ENCODE measurements at places on chromosomes 4 and X.
A peak's percentile ranks its signal among the peaks of the same experiment; 100 is the strongest.

DNA sequence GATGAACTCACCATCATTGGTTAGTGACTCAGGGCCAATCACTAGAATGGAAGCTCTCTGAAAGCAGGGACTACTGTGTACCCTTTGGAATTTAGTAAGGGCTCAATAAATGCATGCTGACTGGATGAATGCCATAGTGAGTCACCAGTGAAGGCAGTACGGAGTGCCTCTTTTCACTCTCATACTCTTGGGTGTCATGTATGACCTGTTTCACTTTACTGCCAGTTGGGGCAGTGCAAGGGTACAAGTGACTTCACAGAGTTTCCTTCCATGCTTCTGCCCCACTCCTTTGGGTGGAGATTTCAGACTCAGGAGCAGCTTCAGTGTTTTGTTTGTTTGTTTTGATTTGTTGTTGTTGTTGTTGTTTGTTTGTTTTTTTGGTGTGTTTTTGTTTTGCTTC is 57.7 kb downstream of the SOX3 start:
- ATAC-seq = no peak

DNA sequence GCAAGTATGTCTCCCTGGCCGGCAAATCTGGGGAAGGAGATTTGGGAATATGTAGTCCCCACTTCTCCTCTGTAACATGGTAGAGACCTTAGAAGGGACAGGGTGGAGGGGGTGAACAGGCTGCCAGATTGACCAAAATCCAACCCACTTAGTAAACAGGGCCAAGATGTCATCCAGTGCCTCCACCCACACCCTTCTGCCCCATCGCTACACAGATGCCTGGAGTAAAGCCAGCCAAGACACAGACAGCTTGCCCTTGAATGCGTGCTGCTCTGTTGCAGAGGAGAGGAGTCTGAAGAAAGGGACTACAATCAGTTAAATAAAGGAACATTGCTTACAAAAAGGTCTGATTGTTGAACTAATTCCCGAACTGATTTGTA is 160.1 kb upstream of the LDB2 start:
- ATAC-seq = no peak

DNA sequence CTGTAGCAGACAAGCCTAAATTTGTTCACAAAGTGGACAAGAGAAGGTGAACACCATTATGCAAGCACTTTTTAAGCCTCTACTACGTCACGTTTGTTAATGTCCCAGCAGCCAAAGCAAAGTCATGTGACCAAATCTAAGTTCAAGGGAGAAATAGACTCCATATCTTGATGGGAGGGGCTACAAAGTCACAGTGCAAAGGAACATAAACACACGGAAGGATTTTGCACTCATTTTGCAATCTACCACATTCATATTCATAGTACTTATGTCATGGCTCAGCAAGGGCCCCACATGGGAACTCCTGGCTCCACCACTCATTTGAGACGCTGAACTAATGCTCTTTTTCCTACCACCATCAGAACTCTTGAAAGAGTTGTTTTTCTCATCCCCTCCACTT is 139.0 kb upstream of the JADE1 start:
- ATAC-seq = no peak

DNA sequence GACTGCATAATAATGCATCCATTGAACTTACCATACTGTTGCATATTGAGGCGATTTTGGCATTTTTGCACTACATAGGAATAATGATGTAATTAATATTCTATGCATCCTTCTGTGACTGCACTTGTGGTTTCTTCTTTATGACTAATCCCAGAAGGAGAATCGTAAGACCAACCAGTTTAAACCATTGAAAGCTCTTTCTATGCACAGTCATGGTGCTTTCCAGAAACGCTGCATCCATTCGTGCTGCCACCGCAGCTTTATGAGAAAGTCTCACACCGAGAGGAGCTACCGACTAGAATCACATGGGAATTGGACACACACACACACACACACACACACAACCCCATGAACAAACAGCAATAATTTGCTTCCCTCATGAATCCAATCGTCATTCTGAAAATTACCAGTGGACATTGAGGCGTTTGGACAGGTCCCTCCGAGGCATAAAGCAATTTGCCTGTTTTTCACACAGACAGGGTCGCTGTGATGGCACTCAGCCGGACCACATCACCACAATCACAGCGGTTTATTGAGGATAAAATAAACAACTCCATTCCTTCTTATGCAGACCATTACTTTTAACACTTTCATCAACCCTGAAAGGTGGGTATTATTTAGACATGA is 64.2 kb downstream of the PACRGL start:
- no peak for ATAC-seq

GRCh38 chrX:46649421-46650260 is 76.1 kb downstream of the CHST7 start:
- peak; percentile 37 for ATAC-seq

GRCh38 chrX:68634649-68635227 is 12.7 kb upstream of the STARD8 start:
- no peak for ATAC-seq

GRCh38 chr4:152368001-152368400 is 167.9 kb downstream of the FBXW7 start:
- ATAC-seq = no peak

- ATAC-seq = no peak
These were observed 27.1 kb downstream of the FAM53A start for GRCh38 chr4:1656986-1657385.

DNA sequence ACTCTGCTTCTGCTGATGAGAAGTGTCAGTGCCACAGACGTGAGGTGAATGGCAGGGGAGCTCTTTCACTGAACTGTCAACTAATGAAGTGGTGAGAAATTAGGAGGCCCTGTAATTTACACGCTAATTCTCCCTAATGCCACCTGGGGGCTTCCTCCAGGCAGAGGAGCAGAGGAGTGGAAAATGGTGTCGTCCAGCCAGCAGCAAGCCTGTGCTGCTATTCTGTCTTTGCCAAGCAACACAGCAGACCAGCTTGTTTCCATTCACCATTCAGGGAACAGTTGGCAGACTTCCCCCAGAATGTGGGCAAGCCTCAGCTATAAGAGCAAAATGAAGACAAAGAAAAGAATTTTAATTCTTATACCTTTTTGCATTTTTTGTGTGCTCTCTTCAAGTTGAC is 245.2 kb upstream of the TET2 start:
- peak; percentile 93 for ATAC-seq

- no peak for ATAC-seq
These were observed 654.6 kb downstream of the IL1RAPL1 start for GRCh38 chrX:29241809-29242208.

- ATAC-seq = no peak
These were observed 41.4 kb upstream of the RASSF6 start for GRCh38 chr4:73661646-73662119.

- no peak for ATAC-seq
These were observed 19.9 kb downstream of the MRFAP1 start for GRCh38 chr4:6660430-6660829.

- no peak for ATAC-seq
These were observed 10.6 kb downstream of the IL15 start for GRCh38 chr4:141646969-141647368.

- no peak for ATAC-seq
These were observed 113.9 kb downstream of the AGTR2 start for GRCh38 chrX:116284400-116284799.

- ATAC-seq = no peak
These were observed 44.8 kb downstream of the GRIA2 start for GRCh38 chr4:157265281-157265680.

DNA sequence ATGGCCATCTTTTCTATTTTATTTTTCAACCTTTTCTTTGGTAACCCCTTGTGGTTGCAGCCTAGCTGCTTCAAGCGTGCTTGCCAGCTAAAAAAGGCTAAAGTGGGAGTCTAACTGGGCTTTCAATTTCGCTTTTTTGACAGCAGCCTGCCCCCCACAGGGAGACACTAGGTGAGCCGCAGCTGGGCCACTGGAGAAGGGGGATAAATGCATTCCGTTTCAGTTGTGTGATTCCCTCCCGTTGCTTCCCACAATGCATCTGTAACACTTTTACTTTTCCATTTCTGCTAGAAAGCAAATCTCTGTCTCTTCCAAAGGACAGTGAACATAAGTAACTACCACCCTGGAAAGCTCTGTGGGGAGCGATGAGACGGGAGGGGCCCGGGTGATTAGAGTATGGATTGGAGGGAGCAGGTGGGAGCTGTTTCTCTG is 86.3 kb upstream of the RAPGEF2 start:
- ATAC-seq = peak; percentile 91

DNA sequence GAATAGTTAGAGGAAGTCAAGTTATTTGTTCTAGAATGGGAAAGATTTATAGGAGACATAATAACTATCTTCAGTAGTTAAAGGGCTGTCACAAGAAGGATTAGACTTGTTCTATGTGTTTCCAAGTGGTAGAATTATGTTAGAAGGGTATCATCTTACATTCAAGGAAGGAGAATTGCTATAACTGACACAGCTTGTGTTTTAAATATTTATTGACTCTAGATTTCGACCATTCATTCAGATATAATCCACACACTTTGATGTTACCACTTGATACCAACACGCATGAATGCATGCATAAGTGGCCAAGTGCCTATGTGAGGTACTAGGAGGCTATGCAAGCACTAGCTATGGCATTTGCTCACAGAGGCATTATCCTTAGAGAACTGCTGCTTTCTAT is 122.7 kb downstream of the CCNB3 start:
- no peak for ATAC-seq

- ATAC-seq = no peak
These were observed 13.4 kb downstream of the P2RY10 start for GRCh38 chrX:78958419-78959116.

DNA sequence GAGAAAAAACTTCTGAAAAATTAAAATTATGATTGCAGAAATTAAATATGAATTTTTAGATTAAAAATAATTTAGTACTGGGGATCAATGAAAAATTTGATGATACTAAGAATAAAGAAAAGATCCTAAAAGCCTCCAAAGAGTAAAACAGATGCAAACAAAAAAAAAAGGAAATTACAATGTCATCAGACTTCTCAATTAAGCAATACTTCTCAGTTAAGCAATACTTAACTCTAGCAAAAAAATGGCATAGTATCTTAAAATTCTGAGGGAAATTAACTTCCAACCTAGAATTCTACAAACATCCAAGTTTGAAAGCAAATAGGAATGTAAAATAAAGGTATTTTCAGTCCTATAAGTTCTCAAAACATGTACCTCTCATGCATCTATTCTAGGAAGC is 141.2 kb upstream of the INTU start:
- no peak for ATAC-seq

DNA sequence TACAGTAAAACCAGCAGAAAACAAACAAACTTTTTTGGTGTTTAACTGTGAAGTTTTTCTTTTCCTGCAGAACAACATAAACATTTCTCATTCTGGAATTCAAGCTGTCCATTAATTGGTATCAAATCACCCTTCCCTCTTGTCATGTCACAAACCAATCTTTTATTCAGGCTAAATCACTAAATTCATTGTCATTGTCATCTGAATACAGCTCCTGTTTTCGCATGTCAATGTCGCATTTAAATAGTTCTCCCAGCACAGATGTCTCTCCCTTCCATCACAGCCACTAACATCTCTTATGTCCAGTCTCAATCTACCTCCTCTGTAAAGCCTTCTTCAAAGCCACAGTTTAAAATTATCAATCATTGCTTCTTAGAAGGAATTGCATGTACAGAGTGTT is 192.1 kb upstream of the PCDH10 start:
- peak; percentile 61 for ATAC-seq

- peak; percentile 91 for ATAC-seq
These were observed at the start of gene PWWP3B for GRCh38 chrX:106168107-106168506. Gene PWWP3B, plus strand, starts transcription at chrX:106168305. Its CDS starts 37,128 bp downstream, at chrX:106205433.

DNA sequence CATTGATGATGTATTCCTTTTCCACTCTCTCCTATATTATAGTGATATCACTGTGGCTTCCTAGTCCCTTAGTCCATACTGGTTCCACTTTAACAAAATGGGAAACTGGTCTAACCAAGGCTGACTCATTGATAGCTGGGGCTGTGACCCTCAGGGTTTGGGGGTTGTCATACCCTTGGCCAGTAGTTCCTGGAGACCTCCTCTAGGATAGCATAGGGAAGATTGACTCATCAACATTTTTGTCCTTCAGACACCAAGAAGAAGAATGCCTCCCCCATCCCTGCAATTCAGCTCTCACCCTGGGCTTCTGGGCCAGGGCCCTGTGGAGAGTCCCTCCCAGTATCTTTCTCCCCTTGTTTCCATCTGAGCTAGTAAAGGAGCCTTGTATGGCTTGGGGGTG is 68.8 kb upstream of the PRPS1 start:
- no peak for ATAC-seq

DNA sequence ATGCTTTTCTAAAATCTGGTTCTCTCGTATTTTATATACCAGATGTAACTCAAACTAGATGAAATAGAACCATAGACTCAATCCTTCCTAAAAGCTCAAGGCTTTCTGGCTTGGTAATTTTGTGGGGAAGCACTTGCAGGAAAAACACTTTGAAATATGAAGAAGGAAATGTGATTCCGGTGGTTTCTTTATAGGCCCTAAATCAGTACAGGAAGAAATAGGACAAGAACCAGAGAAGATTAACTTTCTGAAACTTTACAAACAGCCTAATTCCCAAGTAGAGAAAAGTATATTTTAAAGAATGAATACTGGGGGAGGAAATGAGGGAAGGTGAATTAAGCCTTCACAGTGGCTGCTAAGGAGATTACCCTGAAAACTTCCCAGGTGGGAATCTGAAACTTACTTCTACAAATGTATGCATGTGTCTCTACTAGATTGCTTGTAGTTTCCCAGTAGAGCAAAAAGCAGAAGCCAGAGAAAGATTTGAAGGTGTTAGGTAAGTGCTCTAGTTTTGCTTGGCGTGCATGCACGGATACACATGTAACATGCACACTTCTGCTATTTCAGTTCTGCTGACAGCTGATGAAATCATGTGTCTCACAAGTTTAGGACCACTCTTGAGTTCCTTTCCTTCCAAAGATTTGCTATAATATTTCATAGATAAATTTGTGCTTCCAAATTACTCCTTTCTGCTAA is 92.1 kb downstream of the AFF1 start:
- ATAC-seq = no peak

DNA sequence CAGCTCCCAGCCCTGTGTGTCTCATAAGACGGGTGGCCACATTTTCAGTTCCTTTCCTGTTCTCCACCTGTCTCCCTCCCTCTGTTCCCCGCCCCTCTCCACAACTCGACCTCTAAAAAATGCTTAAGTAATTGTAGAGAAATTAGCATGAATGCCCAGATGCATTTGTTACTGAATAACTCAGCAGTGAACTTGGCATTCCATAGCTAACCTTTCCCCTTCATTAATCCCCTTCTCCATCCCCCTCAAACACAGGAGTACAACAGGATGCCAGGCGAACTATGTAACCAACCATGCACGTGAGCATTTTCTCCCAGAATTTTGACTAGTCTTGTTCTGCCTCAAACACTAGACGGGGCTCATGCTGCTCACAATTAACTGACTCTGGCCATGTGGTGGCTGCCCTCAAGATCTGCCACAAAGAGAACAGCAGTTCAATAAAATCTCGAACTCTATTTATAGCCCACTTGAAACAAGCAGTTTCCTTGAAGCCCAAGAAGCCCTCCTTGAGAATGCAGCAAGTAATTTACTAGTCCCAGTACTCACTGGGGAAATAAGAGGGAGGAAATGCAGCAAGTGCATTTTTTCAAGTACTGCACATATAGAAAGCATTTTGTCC is 351.2 kb downstream of the ARHGAP24 start:
- ATAC-seq = peak; percentile 39

- ATAC-seq = peak; percentile 13
These were observed 587 bp downstream of the TIMM8A start for GRCh38 chrX:101347859-101348451.

GRCh38 chrX:71629467-71629866 is 11.2 kb upstream of the CXCR3 start:
- ATAC-seq = no peak

Data from motor neuron (in vitro differentiated cells).